ENCODE measurements at places on chromosomes 3 and 15.

DNA sequence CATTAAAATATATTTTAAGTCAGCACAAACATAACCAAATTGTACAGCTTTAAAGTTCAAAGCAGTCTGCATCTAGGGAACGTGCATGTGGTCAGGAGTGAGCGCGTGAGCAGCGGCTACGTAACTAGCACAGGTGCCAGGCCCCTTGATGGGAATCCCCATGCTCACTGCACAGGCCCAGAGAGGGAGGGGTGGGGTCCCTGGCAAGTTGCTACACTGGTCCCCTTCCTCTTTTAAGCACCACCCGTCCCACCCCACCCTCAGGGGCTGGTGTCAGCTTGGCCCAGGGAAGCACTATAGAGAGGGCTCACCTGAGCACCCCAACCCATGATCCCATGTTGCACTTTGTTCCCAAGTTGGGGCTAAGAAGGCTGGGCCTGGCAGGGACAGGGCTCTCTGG, 835 bp upstream of the GMPPB start:
- DNase-seq: no peak

GRCh38 chr3:126958638-126959085, 24.3 kb upstream of the PLXNA1 start:
- no peak for DNase-seq

DNA sequence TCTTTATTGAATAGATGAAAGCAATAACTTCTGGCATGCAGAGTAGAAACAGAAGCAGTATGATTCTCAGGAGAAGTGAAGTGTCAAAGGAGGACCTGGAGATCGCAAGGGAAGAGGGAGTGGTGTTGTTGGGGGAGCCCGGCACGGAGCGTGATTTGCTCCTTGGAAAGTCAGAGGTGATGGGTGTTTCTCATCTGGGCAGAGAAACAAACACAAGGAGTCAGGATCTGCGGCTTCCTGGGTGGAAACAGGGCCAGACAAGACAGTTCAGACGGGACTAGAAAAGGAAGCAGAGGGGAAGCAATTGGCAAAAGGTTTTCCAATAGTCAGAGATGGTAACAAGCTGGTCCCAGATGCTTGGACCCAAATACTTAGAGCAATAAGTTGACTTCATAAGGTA, 34.4 kb upstream of the CCDC80 start:
- DNase-seq: no peak

DNA sequence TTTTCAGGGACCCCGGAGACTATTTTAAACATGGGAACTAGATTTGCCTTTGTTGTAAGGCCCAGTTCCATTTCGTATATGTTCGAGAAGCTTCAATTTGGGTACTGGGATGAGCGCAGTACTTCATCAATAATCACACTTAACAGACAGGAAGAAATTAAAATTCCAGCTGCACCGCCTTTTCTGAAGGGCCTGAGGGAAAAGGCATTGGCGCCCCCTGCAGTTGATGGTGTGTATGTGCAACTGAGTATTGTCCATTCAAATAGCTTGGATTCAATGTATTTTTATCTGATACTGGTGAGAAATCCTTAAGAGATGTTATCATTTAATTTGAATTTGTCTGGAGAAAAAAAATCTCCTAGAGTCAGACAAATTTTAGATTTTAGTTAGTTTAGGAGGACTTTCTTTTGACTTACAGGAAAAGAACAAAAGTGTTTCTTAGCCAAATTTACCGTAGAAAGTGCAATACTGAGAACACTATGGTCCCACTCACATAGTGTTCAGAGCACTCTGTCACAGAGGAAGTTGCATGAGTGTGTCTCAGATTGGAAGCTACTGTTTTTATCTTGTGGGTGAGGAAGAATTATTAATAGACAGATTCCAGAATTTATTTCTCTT, 5.4 kb upstream of the ALDH1A2 start:
- DNase-seq: no peak

DNA sequence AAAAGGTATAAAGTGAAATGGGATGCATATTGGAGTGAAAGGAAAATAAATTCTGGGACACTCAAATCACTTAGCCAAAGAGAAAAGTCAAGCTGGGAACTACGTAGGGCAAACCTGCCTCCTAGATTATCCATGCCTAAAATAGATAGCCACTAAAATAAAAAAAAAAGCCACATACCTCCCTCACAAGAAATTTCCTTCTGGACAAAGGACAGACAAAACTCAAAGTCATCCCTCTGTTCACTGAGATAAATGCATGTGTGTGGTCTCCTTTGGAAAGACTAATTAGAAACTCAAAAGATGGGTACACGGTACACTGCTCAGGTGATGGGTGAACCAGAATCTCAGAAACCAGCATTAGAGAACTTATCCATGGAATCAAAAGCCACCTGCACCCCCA, 65.2 kb upstream of the MME start:
- DNase-seq: no peak

- DNase-seq: no peak
Measured at GRCh38 chr3:169308654-169309250, 354.8 kb downstream of the MECOM start.

DNA sequence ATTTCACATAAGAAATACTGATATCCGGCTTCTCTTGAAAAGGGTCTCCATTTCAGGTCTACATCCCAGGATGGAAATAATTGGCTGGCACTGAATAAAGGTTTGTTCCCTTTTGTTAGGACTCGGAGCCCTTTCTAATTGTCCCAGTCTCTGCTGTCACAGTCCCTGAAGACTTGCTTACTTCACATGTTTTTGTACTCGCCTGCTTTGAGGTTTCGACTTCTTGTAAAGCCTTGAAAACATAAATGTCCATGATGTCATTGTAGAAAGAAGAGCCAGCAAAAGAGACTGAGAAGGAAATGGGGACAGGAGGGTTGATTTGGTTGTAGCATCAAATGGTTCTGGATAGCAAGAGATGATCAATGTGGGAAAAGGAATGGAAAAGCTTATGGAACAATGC, 963.4 kb upstream of the SEMA6D start:
- no peak for DNase-seq

DNA sequence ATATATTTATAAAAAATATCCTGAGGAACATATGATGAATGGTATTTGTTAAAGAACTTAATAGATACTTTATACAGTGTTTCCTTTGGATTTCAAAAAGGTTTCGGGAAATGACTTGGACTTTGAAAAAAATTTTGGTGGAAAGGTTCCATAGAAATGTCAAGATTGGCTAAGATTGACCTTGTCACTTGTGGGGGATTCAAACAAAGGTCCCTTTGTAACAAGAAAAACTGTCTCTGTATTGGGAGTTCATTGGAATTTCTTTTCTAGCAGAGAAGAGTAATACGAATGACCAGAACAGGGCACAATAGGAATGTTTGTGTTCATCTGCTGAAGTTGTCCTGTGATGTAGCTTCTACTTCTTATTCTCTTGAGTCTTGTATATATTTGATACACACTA, 43.2 kb downstream of the ARHGEF26 start:
- no peak for DNase-seq

GRCh38 chr15:67740405-67740804, 84.9 kb upstream of the SKOR1 start:
- no peak for DNase-seq

GRCh38 chr15:100330629-100331215, 11.1 kb downstream of the ADAMTS17 start:
- DNase-seq: no peak

GRCh38 chr15:100558771-100559254, 30.1 kb upstream of the CERS3 start:
- DNase-seq: no peak

- DNase-seq: no peak
Measured at GRCh38 chr3:154540950-154541604, 111.1 kb upstream of the GPR149 start.

- DNase-seq: no peak
Measured at GRCh38 chr15:51144021-51144532, 49.4 kb upstream of the TNFAIP8L3 start.

DNA sequence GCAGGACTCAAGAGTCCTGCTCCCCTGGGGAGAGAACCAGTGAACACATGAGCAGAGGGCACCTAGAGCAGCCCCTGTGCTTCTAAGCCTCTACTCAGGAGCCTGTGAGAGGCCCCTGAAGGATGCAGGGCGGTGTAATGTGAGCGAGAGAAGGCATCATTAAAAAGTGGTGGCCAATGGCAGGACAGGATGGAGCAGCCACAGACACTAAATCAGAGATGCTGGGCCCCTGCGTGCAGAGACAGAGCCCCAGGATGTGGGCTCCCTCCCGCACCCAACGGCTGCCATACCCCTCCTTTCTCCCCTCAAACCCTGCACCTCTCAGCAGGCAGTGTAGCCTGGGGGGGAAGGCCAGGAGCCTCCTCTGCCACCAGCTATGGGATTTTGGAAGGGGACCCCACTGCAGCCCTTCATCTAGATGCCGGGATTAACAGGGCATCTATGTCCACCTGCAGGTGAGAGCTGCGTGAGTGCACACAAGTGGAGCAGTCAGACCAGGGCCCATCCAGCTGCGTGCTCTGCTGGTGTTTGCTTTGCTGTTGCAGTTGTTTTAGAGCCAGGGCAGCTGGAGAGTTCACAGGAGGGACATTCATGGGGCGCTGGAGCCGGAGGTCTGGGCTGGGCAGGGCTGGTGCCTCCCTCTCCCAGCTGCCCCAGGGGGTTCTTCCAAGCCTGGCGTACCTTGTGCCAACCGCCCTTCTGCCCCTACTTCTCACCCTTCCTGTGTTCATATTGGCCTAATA, 5.1 kb upstream of the IQSEC1 start:
- no peak for DNase-seq

- DNase-seq: no peak
Measured at GRCh38 chr3:197117114-197117513, 87.5 kb upstream of the MELTF start.

- no peak for DNase-seq
Measured at GRCh38 chr3:12875857-12876836, 34.8 kb upstream of the RPL32 start.

DNA sequence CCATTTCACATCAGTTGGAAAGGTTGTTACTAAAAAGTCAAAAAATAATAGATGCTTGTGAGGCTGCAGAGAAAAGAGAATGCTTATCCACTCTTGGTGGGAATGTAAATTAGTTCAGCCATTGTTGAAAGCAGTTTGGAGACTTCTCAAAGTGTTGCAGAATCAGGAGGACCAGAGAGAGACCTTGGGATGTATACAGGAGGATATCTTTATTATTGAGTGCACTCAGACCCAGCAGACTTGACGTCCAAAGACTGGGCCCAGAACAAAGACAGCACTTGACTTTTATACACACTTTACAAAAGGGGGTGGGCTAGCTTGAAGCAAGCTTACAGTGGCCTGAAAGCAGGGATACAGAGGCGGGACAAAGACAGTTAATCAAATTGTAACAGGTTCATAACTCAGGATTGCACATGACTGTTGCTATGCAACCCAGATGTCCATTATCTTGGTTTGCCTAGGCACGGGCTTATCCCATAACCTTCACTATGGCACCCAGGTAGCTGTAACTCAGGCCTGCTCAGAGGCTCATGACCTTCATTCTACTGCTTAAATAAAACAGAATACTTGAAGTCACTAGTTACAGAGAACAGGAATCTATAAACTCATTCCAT, 127.7 kb downstream of the SPATA16 start:
- no peak for DNase-seq

DNA sequence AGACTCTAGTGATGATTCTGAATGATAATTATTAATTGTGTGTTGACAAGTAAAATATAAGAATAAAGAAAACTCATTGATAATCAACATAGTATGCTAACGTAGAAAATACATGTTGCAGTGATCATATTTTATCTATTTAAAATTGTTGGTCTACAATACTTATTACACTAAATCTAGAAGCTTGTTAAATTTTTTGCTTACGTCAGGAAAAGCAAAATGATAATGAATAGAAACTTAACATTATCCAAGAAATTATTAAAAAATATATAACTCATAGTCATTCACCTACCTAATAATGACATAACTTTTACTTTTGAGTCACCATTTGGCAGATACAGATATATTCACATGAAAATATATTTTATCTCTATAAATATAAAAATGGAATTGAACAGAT, 984.1 kb downstream of the PLOD2 start:
- no peak for DNase-seq

GRCh38 chr15:60414016-60414682, 16.4 kb upstream of the ANXA2 start:
- no peak for DNase-seq

- DNase-seq: no peak
Measured at GRCh38 chr3:185647880-185648210, 61.8 kb downstream of the SENP2 start.

DNA sequence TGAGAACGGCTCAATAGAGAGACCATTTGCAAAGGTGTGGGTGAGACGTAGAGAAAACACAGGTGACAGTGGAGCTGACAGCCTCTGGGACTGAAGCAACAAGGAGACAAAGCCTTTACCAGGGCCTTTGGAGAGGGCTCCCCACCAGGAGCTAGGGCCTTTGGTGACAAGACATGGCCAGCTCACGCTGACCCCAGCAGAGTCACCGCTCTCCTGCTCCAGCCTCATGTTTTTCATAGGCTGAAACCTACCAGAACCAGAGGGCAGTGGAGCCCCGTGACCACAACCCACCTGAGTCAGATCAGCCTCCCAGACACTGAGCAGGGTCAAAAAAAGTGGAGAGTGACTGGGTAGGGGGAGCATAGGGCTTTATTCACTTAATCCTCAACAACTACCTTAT, 214.7 kb downstream of the SHQ1 start:
- DNase-seq: no peak

DNA sequence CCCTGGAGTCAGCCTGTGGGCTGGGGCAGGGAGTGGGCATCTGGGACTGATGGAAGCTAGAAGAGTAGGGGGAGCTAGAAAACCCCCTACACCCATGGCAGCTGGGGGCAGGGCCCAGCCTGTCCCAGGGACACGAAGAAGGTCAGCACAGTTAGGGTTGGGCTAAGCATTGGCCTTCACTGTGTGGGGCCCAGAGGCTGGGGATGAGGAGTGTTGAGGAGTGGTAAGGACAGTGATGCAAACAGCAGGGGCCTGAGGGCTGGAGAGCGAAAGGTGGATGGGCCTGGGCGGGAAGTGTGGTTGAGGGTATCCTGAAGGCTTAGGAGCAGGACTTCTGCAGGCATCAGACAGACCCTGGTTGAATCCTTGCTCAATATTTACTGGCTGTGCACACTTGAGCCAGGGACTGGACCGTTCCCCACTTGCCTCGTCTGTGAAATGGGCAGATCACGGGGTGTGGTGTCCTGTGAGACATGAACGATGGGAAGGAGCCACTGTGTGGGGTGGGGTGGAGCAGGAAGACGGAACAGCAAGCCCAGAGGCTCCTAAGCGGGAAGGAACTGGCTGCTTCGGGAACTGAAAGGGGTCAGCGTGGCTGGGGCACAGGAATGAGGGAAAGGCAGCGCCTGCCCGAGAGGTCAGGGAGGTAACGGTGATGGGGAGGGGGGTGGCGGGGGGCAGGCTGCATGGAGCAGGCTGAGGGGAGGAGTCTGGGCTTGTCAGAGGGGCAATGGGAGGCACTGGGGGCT, 7.3 kb downstream of the PRKCD start:
- DNase-seq: no peak

- no peak for DNase-seq
Measured at GRCh38 chr15:98966091-98966787, 41.4 kb downstream of the PGPEP1L start.

GRCh38 chr15:32041294-32041693, 11.0 kb downstream of the CHRNA7 start:
- no peak for DNase-seq

- DNase-seq: no peak
Measured at GRCh38 chr15:101122266-101122665, 129.6 kb downstream of the CHSY1 start.
